Activated naive CD8-positive, alpha-beta T cell treated with anti-CD3 and anti-CD28 coated beads, Interleukin-2, amount 50 U/mL, for 24 hours (primary cell): ENCODE measurements at places on chromosomes 7 and 10.

- DNase-seq, result no peak
Measured at GRCh38 chr7:122132341-122132740, 11.7 kb downstream of the AASS start.

DNA sequence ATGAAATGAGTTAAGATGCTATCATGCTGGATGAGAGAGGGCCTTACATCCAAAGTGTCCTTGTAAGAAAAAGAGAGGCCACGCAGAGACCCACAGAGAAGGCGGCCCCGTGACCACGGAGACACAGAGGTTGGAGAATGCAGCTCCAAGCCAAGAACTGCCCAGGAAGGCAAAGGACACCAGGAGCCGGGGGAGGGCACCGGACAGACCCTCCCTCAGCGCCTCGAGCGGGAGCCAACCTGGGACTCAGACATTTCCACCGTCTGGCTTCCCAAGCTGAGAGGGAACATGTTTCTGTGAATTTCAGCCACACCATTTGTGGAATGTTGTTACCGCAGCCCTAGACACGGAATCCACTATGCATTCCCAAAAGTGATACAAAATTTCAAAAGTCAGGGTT, 22.9 kb downstream of the TCERG1L start:
- DNase-seq, result no peak

DNA sequence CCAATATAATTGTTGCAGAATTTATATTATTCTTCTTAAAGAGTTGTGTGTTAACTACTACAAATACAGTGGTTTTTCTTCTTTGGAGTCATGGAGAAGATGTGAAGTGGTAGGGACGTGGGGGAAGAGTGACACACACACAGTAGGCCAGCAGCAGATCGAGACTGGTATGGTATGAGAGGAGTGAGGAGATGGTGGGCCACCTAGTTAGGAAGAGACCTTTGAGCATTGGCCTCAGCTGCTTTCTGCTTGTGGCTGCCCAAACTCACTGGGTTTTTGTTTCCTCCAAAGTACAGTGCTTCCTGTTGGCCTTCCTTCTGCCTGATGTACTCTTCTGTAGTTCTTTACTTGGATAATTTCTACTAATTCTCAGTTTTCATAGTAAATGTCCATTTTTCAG, 14.6 kb downstream of the VCL start:
- DNase-seq, result no peak

DNA sequence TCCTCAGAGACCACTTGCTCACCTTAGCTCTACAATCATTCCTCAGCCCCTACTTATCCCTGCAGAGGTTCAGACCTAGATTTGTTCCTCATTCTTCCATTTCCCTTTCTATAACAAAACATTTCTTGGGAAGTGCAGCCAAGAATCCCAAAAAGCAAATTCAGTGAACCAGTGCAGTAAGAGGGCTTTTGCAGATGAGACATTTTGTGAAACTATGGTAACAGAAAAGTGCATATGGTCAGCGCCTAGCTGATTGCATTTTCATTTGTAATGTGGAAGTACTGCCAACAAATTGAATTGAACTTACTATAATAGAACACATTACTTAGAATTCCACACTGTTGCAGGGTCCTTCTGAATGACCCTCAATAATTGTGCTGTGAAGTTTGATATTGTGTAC, 18.6 kb downstream of the AGMO start:
- DNase-seq, result no peak

DNA sequence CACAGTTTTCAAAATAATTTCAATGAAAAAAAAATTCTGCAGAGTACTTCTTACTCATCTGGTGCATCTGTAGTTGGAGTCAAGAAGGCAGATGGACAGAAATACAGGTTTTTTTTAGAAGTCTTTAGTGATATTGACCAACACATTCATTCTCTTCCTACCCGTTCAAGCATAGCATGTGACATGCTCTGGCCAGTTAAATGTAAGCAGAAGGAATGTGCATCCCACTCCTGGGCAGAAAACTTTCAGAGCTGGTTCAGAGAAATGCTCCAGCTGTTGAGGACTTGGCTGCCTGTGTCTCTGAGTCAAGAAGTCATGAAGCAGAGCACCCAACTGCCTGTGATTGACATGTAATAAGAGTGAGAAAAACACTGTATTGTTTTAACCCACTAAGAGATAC, 665.3 kb upstream of the IGFBP3 start:
- DNase-seq, result no peak

DNA sequence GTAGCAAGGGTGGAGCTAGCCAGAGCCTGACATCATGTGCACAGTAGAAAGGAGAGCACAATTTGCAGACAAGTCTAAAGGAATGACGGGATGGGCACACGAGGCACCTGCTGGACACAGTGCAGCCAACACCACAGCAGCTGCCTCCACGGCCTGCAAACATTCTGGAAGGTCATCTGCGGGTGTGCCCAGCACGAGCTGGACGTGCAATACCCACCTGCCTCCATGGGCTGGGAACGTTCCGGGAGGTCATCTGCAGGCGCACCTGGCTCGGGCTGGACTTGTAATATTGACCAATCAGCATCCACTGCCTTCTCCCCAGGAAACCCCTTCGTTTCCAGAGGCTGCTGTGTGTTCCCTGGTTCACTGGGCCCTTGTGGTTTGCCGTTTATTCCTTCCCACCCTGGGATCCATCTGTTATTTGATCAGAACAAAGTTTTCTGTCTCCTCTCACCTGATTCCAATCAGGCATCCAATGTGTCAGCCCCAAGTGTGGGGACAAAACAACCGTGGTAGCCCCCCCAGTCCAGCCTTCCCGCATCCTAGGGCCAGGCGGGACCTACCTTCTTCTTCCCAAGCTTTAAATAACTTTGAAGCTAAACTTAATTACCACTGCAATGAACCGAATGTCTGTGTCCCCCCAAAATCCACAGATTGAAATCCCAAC, 243.4 kb upstream of the PPP2R2D start:
- DNase-seq, result no peak

DNA sequence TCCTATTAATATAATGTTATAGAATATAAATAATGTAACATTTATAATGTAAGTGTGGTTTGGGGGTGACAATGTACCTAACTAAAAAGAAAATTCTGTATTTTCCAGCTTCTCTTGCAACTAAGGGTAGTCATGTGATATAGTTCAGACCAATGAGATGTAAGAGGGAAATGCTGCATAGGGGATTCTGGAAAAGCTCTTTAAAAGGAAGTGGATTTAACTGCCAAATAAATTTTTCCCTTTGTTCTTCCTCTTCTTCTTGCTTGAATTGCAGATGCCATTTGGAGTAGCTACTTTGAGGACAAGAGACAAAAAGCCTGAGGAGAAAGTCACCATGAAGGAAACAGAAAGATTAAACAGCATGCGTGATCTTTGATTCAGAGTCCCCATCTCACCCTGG, 194.3 kb downstream of the PTEN start:
- DNase-seq, result no peak

DNA sequence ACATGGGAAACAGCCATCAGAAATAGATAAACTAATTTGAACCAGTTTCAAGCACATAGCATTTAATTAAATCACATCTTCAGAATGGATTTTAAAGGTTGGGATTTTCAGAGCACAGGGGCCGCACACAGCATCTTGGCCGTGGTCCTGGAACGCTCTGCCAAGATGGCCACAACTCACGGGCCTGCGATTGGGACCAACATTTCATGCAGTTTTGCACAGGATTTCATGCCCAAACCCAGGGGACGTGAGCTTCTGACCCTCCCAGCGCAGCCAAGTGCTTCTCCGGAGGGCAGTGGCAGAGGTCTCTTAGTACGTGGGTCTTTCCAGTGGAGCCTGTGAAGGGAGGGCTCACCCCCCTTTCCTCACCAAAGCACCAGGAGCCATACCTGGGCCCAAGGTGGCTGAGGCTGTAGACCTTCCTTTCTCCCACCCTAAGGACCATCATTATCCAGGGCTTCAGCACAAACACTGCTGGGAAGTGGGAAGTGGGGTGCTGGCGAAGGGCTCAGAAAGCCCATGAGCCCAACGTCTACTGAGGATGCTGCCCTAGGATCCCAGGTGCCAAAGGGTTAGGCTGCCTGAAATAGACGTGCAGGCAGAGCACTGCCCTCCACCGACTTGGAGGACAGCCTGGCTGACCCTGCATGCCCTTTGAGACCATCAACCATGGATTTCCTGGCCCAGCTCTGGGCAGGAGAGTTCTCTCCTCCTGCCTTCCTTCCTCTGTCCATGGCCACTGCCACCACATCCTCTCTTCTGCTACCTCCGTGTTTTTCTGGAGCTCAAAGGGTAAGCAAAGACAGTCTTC, 611.2 kb upstream of the MGMT start:
- no peak for DNase-seq

- DNase-seq, result no peak
Measured at GRCh38 chr10:133099571-133099970, 11.8 kb downstream of the ADGRA1 start.

- DNase-seq, result no peak
Measured at GRCh38 chr10:100899171-100899570, 13.6 kb upstream of the SLF2 start.

DNA sequence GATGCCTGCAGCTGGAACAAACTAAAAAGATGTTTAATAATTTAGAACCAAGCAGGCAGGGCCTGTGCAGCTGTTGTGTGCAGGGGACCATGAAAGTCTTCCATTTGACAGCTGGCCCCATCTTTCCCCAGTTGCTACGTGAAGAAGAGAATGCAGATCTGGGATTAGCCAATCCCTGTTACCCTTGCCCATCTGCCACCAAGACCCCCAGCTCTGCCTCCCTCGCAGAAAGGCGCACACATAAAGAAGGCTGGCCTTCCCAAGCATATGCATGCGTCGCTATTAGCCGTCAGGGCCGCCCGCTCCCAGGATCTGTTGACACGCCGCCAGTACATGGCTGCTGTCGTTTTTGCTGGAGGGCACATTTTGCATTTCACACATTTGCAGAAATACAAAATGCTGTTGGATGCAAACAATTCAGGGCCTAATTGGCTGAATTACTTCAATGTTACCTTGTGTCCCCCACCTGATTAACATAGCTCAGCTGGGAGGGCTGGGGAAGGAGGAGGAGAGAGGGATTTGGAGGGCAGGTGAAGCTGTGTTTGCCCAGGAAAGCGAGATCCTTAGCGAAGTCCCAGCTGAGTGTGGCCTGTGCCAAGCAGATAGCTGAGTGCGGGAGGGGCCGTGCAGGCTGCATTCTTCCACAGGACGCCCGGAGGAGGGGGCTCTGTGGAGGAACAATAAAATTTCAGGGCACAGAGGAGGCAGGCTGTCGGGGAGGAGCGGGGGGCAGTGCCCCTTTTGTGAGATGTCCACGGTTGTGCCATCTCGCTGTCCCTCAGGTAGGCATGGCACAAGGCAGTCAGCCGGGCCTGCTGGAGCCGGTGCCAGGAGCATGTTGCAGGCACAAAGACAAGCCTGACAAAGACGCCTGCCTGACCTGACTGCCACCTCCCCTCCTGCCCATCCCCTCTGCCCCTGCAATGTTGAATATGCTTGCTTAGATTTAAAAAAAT, 443.0 kb upstream of the MKI67 start:
- DNase-seq, result no peak

- DNase-seq, result no peak
Measured at GRCh38 chr7:17507717-17508116, 209.3 kb downstream of the AHR start.

- no peak for DNase-seq
Measured at GRCh38 chr10:5491477-5491876, 7.9 kb downstream of the CALML5 start.

- no peak for DNase-seq
Measured at GRCh38 chr7:130673066-130673465, 4.5 kb upstream of the COPG2 start.

GRCh38 chr7:151206914-151207313, 3.4 kb downstream of the H2BK1 start:
- no peak for DNase-seq

- DNase-seq, result no peak
Measured at GRCh38 chr10:60532696-60533468, 143.2 kb upstream of the ANK3 start.

DNA sequence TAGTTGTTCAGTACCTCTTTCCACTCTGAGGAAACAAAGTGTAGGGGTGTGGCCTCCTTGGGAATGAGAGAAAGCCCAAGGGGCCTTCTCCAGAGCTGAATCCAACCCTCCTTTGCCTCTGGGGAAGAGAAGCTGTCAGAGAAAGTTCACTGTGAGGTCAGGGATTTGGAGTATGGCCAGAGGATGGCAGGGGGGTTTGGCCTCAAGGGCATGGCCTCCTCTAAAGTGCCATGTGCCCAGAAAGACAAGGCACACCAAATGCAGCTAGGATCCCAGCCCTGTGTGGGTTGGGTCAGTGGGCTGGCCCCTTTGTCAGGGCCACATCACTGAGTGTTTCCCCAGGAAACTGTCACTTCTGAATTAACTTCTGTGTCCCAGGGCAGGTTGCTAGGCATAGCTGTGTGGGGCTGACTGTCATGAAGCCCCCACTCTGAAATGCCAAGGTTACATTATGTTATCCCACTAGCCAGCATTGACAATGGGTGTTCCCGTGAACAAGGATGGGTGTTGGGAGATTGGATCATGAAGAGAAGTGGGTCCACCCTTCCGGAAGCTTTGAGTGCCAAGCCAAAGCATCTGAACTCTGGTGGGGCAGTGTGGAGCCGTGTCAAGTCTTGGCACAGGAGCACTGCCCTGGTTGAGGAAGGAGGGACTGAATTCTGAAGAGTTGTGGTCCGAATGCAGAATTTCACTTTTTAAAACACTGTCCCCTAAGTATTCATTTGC, 123.3 kb downstream of the ZMIZ1 start:
- no peak for DNase-seq
